PC-3 (cell line): ENCODE measurements at places on chromosomes 12 and 14. TPM values are rescaled to one million over a fixed set of nuclear protein-coding genes. Genes with fewer than 3 reads are reported as not detected.

Gene PDZRN4
- total RNA-seq: not detected in 2 replicates

GRCh38 chr12:96099421-96099820 is 64.0 kb upstream of the LTA4H start:
- peaks cover 6% of the 10 kb centered on the region for H3K4me1 ChIP-seq
- no peak overlapping the region for H3K27ac ChIP-seq
- no peak overlapping the region for H3K4me3 ChIP-seq
- no peak for DNase-seq
- H3K36me3 ChIP-seq: no peaks in the 10 kb centered on the region

DNA sequence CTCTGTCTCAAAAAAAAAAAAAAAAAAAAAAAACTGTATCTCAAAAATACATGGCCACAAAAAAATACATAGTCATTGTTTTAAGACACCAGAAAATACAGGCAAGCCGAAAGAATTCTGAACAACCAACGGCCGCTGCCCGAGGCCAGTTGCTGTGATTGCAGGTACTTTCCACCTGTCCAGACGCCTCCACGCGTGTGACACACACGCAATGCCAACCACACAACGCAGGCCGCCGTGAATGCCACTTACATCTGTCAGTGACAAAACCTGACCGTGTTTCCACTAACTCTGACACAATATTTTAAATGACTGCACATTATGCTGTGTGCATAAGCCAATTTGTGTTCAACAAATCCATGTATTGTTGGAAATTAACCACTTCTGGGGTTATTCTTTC is 22.4 kb upstream of the INF2 start:
- H3K4me3 ChIP-seq: no peak overlapping the region
- no peaks in the 10 kb centered on the region for H3K27me3 ChIP-seq
- no peak overlapping the region for H3K27ac ChIP-seq
- peaks cover 10% of the 10 kb centered on the region; the same call in 1 of the 2 replicates for H3K4me1 ChIP-seq
- no peaks in the 10 kb centered on the region for H3K36me3 ChIP-seq
- DNase-seq: no peak

Gene LMNTD1
- total RNA-seq: not detected in 2 replicates

GRCh38 chr12:71599210-71599609 is 64.4 kb downstream of the ZFC3H1 start:
- H3K27me3 ChIP-seq: no peaks in the 10 kb centered on the region
- no peak overlapping the region for H3K27ac ChIP-seq
- H3K4me1 ChIP-seq: no peaks in the 10 kb centered on the region
- no peak overlapping the region for H3K4me3 ChIP-seq
- no peak for DNase-seq

GRCh38 chr12:26281320-26281719 is 85.9 kb downstream of the SSPN start:
- peaks cover 5% of the 10 kb centered on the region for H3K4me1 ChIP-seq
- DNase-seq: no peak
- no peaks in the 10 kb centered on the region for H3K27me3 ChIP-seq
- H3K4me3 ChIP-seq: no peak overlapping the region
- H3K27ac ChIP-seq: no peak overlapping the region
- H3K36me3 ChIP-seq: no peaks in the 10 kb centered on the region

- no peak overlapping the region for H3K4me3 ChIP-seq
- peaks cover 55% of the 10 kb centered on the region for H3K27me3 ChIP-seq
- H3K4me1 ChIP-seq: no peaks in the 10 kb centered on the region
- DNase-seq: no peak
Observed at GRCh38 chr14:104517867-104518266, 61.7 kb upstream of the C14orf180 start.

DNA sequence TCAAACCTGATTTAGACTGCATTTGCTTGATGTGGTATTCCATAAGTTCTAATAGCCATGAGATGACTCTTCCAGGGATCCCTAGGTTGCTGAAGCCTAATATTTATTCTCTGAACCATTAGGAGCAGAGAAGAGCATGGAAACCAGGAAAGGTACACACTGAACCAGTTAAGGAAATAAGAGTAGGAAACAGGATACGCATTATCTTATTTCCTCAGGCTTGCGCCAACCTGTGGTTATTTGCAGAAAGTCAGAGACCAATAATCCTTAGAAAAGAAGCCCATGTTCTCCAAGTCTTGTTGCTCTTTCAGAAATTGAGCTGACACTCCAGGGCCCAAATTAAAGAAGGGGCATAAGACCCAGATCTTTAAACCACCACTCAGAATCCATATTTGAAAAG is 41.8 kb upstream of the SMUG1 start:
- H3K4me3 ChIP-seq: no peak overlapping the region
- no peaks in the 10 kb centered on the region for H3K27me3 ChIP-seq
- H3K27ac ChIP-seq: no peak overlapping the region
- DNase-seq: no peak
- no peaks in the 10 kb centered on the region for H3K36me3 ChIP-seq
- H3K4me1 ChIP-seq: peaks cover 13% of the 10 kb centered on the region

Gene C12orf76
- total RNA-seq: 5.5 and 6.7 TPM in 2 replicates

Gene GUCY2C
- not detected in 2 replicates for total RNA-seq

Gene CBLN3
- total RNA-seq: 2.9 and 3.4 TPM in 2 replicates

DNA sequence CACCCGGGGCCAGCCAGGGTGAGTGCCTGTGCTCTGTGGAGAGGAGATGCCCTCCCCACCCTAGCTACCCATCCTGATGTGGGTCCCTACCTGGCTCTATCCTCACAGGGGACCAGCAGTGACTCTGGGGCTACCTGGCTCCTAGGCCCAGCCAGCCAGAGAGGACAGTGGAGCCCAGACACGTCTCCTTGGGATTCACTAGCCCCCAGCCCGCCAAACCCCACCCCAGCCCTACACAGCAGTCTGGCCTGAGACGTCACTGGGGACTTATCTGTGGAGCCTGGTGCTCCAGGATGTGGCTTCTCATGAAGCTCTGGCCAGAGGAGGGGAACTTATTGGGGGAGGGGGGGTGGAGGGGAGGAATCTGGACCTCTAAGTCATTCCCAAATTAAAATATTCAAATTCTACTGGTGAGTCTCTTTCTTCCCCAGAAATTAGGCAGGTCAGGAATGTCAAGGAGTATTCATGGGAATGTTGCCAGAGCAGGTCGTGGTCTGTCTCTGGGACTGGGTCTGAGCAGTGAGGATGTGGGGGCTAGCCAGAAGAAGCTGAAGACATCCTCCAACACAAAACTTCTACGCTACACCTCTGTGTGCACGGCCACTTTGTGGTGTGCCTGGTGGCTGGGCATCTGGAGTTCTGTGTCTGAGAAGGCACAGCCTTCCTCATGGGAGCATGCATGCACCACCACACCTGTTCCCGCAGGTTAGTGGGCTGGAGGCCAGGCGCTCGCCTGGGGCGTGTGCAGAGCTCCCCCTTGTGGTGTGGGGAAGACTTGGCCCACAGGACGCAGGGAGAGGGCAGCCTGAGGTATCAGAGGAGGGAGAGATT is 2.7 kb downstream of the CMTM5 start:
- H3K36me3 ChIP-seq: no peaks in the 10 kb centered on the region
- DNase-seq: peak; percentile 81
- no peak overlapping the region for H3K4me3 ChIP-seq
- H3K27ac ChIP-seq: no peak overlapping the region

DNA sequence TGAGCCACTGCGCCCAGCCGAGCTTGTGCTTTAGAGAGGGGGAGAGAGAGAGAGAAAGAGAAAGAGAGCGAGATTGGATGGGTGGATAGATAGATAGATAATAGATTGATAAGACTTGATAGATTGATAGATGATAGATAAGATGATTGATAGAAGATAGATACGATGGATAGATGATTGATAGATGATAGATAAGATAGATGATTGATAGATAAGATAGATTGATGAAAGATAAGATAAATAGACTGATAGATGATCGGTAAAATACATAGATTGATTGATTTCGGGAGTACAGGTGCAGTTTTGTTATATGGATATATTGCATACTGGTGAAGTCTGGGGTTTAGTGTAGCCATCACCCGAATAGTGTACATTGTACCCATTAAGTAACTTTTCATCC is 65.9 kb downstream of the SPRING1 start:
- H3K27ac ChIP-seq: no peak overlapping the region
- no peaks in the 10 kb centered on the region; the same call in 1 of the 2 replicates for H3K4me1 ChIP-seq
- no peak for DNase-seq
- H3K27me3 ChIP-seq: no peaks in the 10 kb centered on the region
- no peak overlapping the region for H3K4me3 ChIP-seq

DNA sequence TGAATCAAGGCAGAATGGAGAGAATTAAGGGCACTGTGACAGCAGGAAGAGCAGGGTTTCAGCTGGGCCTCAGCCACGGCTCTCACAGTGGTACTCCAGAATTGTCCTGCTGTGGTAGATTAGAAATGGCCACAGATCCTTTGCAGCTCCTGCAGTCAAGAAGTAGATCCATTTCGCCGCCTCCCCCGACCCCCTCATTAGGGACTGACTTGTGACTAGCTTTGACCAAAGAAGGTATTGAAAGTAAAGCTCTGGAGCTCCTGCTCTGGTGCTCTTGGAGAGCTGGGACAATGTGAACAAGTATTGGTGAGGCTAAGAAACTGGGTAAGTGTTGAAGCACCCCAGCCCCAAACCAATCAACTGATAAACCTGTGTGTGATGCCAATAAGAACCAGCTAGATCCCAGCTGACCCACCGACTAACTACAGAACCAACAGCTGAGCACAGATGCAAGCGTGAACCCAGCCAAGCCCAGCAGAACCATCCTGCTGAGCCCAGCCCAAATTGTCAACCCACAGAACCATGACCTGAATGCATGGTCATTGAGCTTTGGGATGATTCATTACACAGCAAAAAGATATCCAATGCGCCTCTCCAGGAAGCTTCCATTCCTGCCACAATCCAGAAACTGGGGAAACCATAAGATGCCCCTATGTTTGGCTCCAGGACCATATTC is 50.7 kb downstream of the JAG2 start:
- no peaks in the 10 kb centered on the region for H3K36me3 ChIP-seq
- no peaks in the 10 kb centered on the region for H3K27me3 ChIP-seq
- H3K4me1 ChIP-seq: peaks cover 22% of the 10 kb centered on the region
- H3K4me3 ChIP-seq: no peak overlapping the region
- peak overlapping the region; percentile 25 for H3K27ac ChIP-seq
- DNase-seq: no peak

DNA sequence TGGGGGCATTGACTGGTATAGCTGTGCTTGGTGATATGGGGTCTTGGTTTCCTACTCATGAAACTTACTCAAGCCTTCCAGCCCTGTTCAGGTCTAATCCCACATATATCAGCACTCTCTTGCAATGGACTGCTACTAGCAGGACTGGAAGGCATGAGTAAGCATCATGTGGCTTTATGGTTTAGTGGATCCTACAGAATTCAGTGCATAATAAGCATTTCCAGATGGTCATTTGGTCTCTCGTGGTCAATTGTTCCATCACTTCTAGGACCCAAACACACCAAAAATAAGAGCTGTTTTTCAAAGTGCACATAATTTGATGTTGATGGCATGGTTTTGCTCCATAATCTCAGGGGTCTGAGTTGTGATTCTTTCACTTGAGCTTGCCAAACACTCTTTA is 114.4 kb downstream of the LMNTD1 start:
- no peak for DNase-seq
- H3K27ac ChIP-seq: no peak overlapping the region
- no peaks in the 10 kb centered on the region for H3K36me3 ChIP-seq

Gene CCDC197
- total RNA-seq: not detected in 2 replicates

- peaks cover 26% of the 10 kb centered on the region for H3K4me1 ChIP-seq
- peak; percentile 57 for DNase-seq
- H3K36me3 ChIP-seq: no peaks in the 10 kb centered on the region
- no peaks in the 10 kb centered on the region for H3K27me3 ChIP-seq
- peak overlapping the region; percentile 67 for H3K27ac ChIP-seq
- peak overlapping the region; percentile 15; the same call in 1 of the 2 replicates for H3K4me3 ChIP-seq
Observed at GRCh38 chr14:34732802-34733201, 18.4 kb upstream of the CFL2 start.

DNA sequence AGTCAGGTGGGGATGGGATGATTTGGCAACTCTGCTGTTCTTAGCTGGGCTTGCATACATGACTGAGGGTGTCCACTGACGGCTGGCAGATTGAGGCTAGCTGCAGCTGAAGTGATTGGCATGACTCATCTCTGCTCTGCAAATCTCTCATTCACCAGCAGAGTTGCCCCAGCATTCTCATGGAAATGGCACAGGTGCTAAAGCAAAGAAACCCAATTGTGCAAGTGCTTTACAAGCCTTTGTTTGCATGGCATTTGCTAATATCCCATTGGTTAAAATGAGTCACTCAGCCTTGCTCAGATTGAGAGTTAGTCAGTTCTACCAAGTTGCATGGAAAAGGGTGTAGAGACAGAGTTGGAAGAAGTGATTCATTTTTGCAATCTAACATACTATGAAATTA is 389.7 kb upstream of the FAR2 start:
- H3K4me1 ChIP-seq: peaks cover 15% of the 10 kb centered on the region
- peak overlapping the region; percentile 73 for H3K27ac ChIP-seq
- no peak overlapping the region for H3K4me3 ChIP-seq
- DNase-seq: peak; percentile 100

DNA sequence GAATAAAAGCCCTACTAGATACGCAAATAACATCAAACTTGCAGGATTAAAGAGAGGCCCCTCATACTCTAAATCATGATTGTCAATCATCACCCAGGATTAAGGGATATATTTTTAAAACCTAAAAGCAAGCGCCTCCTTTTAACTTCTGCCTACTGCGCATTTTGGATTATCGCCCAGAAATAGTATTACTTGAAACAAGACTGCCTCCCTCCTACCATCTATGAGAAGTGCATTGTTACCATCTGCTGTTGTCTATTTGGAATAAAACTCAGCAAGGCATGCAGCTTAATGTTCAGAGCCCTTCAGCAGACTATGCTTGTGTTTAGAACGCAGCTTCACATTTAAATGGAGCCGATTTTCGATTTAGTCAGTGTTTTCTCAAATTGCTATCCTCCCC is 79.6 kb downstream of the EXOC5 start:
- H3K36me3 ChIP-seq: no peaks in the 10 kb centered on the region
- H3K4me1 ChIP-seq: no peaks in the 10 kb centered on the region
- DNase-seq: peak; percentile 67
- peaks cover 86% of the 10 kb centered on the region for H3K27me3 ChIP-seq
- no peak overlapping the region for H3K27ac ChIP-seq

DNA sequence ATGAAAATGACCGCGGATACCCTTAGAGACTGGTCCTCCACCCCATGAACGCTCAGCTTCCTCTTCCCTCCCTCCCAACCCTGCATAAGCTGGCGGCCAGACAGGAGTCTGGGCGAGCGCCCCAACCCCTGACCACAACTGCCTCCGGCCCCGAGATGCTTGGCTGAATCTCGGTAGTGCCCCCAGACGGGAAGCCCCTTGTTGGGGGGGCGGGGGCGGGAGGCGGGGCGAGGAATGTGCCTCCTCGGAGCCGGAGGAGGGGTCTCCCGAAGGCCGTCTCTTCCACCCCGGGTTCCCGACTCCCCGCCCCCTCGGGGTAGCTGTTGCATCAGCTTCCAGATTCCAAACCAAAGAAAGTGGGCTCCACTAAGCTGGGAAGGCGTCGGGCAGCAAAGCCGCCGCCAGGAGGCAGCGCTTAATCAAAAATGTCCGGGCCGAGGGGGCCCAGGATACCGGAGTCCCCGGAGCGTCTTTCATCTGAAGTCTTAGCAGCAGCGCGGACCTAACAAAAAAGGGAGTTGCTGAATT is 7.1 kb upstream of the MRPL52 start:
- H3K36me3 ChIP-seq: no peaks in the 10 kb centered on the region
- H3K4me1 ChIP-seq: peaks cover 39% of the 10 kb centered on the region
- peak overlapping the region; percentile 62 for H3K4me3 ChIP-seq
- DNase-seq: peak; percentile 89
- H3K27me3 ChIP-seq: no peaks in the 10 kb centered on the region
- no peak overlapping the region for H3K27ac ChIP-seq

- no peak overlapping the region for H3K27ac ChIP-seq
- no peak overlapping the region for H3K4me3 ChIP-seq
- H3K27me3 ChIP-seq: no peaks in the 10 kb centered on the region
- H3K4me1 ChIP-seq: no peaks in the 10 kb centered on the region
- DNase-seq: no peak
Observed at GRCh38 chr12:30826276-30826675, 71.5 kb upstream of the CAPRIN2 start.

Gene EFS
- 0.23 and 0.36 TPM in 2 replicates for total RNA-seq

Gene PACS2
- total RNA-seq: 56.0 and 62.0 TPM in 2 replicates
